Stimulated activated CD8-positive, alpha-beta memory T cell treated with anti-CD3 and anti-CD28 coated beads, Interleukin-4, amount 100 ng/mL, for 1 hour (primary cell): ENCODE measurements at places on chromosomes 12 and 14.
A peak's percentile ranks its signal among the peaks of the same experiment; 100 is the strongest.

DNA sequence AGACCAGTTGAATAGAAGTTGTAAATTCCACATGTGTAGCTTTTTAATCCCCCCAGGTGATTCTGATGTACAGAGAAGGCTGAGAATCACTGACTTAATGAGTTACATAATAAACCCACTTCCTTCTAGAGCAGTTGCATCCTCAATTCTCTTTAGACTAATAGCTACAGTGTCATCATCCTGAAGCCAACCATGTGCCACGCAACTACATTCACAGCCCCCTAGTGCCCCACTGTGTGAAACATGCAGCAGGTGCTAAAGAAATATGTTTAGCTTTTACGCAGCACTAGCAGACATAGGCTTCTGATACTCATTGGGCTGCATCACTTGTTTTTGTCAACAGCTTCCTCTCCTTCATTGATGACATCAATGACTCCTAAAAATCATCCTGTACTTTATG lies 1168.3 kb downstream of the BCL11B start:
- DNase-seq, result no peak

DNA sequence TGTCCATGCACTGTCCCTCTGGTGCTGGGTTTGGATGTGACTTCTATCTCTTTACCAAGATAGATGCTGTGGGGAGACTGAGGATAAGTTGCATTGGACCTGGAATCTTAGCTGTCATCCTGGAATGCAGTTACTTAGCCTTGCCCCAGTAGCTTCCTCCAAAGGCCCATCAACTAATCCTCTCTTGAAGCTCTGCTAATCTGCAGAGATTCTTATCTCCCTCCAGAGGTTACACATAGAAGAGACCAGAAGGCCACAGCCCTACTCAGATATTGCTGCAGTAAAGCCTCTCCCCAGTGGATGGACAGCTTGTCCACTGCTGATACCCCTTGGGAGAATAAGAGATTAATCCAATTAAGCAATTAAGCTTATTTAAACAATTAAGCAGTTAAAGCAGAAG lies 867.2 kb downstream of the BCL11B start:
- DNase-seq, result no peak

- no peak for DNase-seq
These were observed 2.3 kb upstream of the CLEC1A start for GRCh38 chr12:10101042-10101579.

- peak; percentile 13 for DNase-seq
These were observed 789.6 kb downstream of the NRXN3 start for GRCh38 chr14:78959674-78960264.

DNA sequence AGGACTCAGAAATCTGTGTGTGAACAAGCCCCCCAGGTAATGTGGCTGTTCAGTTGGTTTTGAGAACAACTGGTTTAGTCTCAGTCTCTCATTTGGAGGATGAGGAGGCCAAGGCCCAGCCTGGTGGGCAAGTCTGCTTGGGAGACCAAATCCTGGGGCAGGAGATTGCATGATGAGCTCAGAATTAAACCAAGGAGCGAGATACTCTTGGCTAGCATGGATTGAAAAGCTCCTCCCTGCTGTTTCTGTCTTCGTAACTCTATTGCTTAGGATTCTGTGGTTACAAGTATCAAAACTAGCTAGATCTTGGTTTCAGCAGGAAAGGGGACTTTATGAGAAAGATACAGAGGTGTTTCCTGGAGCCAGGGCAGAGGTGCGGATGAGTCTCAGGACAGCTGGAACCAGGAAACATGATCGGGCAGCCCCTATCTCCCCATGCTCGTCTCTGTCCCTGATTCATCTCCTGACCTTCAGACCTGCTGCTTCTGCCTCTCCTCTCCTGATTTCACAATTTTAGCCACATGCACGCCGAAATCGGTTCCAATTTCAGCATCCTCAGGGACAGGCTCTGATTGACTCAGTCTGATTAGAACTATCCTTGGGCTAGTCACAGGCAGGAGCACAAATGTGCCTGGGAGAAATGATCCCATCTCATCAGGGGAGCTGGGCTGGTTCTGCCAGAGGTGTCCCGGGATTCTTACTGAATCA lies 40.2 kb upstream of the RIN3 start:
- no peak for DNase-seq

DNA sequence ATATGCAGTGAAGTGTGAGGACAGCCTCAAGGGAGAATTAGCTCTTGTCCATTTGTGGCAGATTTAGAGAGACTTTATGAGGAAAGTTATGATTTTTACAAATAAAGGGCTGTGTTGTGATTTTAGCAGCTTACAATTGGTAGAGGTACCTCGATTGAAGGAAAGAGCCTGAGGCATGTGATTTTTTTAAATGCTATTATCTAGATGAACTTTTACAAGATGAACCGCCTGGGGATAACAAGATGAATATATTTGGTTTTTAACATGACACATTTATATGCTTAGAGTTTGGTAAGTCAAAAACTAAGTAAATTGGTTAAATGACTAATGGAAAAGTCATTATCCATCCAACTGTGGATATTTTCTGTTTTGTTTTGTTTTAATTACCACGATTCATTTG lies 52.6 kb downstream of the AEBP2 start:
- no peak for DNase-seq

GRCh38 chr12:57069523-57069922 lies 9.1 kb downstream of the NEMP1 start:
- DNase-seq, result no peak

GRCh38 chr12:126248871-126249403 lies 1183.7 kb downstream of the AACS start:
- no peak for DNase-seq

GRCh38 chr14:86015941-86016340 lies 486.0 kb downstream of the FLRT2 start:
- DNase-seq, result no peak

DNA sequence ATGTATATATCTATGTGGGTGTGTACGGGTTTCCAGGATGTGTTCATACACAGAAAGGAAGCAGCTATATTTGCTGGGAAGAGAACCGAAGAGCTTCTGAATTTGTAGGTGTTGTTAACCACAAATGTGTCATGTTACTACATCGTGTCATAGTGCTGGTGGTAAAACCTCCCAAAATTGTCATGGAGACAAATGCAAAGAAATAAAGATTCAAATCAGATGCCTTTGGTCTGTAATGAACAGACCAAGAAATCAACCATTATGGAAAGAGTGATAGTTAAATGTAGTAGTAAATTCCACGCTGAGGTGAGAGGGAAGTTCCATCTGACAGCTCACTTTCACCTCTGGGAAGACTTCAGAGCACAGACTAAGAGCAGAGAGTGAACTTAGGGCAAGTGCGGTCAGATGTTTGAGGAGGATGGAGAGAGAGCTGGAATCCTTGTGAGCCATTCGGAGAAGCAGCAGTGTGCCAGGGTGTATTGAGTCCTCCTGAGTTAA lies 487.5 kb downstream of the TMEM121 start:
- DNase-seq, result no peak

GRCh38 chr14:100679707-100680438 lies 46.8 kb upstream of the DLK1 start:
- DNase-seq, result no peak

DNA sequence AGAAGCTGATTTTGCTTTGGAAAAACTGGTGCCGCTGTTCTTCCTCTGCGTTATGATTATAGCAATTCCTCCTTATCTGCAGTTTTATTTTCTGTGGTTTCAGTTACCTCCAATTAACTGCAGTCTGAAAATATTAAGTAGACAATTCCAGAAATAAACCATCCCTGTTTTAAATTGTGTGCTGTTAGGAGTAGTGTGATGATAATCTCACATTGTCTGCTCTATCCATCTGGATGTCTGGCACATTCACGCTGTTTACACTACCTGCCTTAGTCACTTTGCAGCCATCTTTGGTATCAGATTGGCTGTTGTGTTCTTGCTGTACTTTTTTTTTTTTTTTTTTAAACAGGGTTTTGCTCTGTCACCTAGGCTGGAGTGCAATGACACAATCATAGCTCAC lies 141.0 kb downstream of the GRIP1 start:
- DNase-seq, result no peak

DNA sequence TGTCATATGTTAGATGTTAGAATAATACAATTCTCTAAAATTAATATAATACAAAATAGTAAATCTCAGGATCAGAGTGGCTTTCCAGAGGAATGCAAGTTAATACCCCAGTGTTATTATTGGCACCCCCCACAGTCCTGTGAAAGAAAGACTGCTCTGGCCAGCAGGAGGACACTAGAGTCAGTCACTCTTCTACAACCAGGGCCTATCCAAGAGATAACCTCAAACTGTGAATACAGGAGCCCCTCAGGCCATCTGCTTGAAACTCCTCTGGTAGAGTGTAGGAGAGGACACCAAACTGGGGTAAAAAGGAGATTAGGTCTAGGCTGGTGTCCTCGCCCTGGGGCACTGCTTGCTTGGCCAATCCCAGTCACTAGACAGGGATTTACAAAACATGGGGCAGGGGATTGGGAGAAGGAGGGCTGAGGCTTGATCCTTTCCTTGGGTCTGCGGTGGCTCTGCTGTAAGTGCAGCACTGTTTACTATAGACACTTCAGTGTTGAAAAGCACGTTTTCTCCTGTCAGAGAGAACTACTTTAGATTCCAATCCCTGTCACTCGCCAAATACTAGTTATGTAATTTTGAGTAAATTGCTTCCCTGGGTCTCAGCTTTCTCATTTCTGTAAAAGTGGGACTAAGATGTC lies 44.5 kb upstream of the PTPRR start:
- no peak for DNase-seq

DNA sequence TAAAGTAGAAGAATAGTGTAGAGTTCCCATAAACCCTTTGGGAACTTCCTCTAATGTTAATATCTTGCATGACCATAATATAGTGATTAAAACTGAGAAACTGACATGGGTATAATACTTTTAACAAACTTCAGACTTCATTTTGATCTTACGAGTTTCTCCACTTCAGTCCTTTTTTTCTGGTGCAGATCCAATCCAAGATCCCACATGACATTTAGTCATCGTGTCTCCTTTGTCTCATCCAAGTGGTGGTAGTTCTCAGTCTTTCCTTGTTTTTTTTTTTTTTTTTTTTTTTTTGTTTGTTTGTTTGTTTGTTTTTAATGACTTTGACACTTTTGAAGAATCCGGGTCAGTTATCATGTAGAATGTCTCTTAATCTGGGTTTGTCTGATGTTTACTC lies 179.2 kb downstream of the CACNA1C start:
- no peak for DNase-seq

DNA sequence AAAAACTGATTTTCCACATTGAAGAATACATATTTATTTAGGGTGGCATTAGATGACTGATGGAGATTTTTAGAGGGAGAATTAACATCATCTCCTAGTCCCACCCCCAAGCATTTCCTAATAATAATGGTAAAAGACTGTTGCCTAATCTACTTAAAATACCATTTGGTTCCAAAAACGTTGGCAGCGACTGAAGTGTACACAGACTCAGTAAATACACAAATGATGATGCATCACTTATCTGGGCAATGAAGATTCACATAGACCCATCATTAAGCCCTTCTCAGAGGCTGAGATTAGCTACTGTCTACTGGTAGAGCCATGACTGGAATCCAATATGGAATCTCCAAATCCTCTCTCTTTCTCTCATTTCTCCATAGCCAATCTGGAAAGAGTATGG lies 18.2 kb downstream of the RTN1 start:
- DNase-seq, result no peak

DNA sequence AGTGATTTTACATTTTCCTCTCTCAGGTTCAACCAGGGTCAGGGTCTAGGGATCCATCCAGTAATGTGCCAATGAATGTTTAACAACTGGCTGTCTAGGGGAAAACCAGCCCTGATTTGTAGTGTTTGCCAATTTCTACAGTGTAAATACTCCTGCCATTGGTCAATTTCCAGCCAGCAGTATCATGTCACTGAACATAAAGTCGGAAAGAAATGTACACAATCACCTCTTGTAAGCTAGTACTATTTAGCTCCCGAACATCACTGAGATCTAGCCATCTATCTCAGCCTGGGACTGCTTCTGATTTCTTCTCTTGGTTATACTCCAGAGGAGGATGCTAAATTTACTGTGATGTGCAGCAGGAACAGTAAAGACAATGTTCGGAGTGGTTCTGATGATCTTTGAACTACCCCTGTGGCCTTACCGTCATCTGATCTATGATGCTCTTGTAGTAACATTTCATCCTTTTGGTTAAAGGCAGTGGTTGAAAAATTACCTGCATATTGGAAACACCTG lies 36.7 kb upstream of the EGLN3 start:
- DNase-seq, result no peak

- no peak for DNase-seq
These were observed 125.5 kb downstream of the DAAM1 start for GRCh38 chr14:59313658-59314608.

GRCh38 chr14:65002586-65003210 lies 16.0 kb downstream of the FNTB start:
- DNase-seq, result no peak

DNA sequence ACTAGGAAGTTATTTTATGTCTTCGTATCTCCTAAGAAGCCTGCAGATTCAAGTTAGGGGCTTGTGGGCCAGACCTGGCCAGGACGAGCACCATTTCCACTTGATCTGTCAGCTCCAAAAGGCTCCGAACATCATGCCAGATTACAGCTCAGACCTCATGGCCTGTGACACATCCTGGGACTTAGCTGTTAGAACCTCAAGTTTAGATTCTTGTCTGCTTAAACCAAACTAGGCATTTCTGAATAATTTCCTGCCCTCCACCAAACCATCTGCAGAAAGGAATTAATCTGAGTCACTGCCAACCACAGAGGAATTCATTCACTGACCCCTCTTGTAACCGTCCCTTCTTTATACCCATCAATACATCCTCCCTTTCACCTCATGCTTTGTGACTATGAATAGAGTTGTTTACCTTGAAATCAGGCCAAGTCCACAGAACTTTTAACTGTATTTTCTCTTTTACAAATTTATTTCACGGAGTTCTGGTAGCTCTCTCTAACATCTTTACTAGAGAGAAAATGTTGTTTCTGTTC lies 120.3 kb downstream of the FBXL14 start:
- no peak for DNase-seq

DNA sequence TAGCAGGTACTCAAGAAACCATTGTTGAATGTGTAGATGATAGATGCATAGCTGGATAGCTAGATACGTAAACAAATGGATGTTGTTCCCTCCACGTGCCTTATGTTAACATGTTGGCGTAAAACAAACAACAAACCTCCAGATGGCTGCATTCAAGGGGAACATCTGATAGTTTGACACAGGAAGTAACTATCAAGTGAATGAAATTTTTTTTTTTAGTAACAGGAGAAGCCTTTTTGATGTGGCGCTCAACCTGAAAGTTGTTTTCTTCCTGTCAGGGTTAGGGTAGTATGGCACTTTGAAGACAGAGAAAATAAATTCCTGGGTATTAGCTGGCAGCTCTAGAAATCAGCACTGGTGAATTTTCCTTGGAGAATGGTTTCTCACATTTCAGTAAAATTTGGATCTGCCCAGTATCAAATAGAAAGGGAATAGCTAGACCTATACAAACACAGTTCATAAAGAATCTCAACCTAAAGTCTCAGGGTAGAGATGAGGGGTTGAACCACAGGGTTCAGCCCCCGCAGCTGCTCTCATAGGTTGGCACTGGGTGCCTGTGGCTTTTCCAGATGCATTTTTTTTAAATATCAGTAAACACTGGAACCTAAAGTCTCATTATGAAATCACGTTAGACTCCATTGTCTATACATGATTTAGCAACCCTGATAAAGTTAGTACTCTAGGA lies 18.8 kb upstream of the RAP1B start:
- DNase-seq, result no peak

- DNase-seq, result no peak
These were observed 58.9 kb downstream of the ARF6 start for GRCh38 chr14:49951691-49952345.

GRCh38 chr12:121461048-121461447 lies 61.1 kb downstream of the RNF34 start:
- no peak for DNase-seq

GRCh38 chr14:94345344-94346064 lies 22.4 kb upstream of the SERPINA6 start:
- no peak for DNase-seq

GRCh38 chr12:662566-663292 lies 516 bp downstream of the NINJ2 start:
- DNase-seq, result no peak
